ENCODE measurements at places on chromosomes 16 and 17.
A peak's percentile ranks its signal among the peaks of the same experiment; 100 is the strongest.

- no peak for DNase-seq
Measured at GRCh38 chr16:4372001-4372577, 441 bp downstream of the VASN start.

GRCh38 chr17:76993651-76994050 lies 125.4 kb downstream of the MGAT5B start:
- DNase-seq = peak; percentile 27

- DNase-seq = no peak
Measured at GRCh38 chr16:57821149-57821971, 19.1 kb upstream of the KIFC3 start.

GRCh38 chr16:6499413-6499812 lies 833.2 kb upstream of the RBFOX1 start:
- DNase-seq = no peak

- no peak for DNase-seq
Measured at GRCh38 chr17:43013296-43013695, 6.7 kb downstream of the IFI35 start.

DNA sequence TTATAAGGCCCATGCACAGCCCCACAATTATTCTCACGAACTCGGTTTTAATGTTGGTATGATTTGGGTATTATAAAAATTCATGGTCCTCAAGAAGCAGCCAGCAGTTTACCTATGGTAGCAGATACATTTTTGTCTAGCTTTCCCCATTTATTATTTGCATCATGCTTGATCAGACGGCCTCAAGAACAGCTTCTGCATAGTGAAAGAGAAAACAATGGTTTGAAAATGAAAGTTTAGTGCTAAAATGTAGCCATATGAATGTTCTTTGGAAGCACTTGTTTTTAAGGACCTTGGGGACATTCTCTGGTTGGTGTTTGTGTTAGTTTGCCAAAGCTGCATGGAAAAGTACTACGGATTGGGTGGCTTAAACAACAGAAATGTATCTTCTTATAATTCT lies 72.4 kb upstream of the CPHXL start:
- DNase-seq = no peak

- no peak for DNase-seq
Measured at GRCh38 chr16:66511602-66512271, 38.2 kb downstream of the TK2 start.

- DNase-seq = peak; percentile 19
Measured at GRCh38 chr17:28547623-28548416, 4.6 kb downstream of the UNC119 start.

DNA sequence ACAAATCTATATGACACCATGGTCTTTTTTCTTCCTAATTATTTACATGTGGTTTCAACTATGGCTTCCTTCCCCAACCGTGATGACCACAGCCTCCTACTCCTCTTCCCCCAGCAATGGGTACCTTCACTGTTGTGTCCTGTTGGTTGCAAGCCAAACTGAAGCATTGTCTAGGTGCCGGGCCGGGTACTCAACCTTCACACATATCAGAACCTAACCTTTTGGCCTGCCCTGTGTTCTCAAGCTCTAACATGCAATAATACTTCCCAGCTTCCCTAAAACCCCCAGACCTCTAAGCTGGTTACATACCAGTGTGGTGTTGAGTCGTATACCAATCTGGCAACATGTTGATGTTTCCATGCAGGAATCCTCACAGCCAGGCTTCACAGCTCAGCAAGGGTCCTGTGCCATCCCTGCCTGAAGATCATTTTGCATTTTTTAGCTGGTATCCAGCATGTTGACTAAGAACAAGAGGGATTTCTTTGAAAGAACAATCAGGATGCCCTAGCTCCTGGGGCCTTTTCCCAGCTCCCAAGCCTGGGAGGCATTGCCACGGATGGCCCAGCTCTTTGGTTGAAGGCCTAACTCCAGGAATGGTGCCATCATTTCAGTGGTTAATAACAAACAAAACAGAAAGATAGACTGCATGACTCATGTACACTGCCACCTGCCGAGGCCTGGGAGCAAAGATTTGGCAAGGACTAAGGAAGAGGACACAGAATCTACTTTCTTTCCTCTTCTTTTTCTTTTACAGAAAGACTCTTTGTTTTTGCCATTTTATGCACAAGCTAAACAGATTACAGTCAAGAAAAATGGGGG lies 373.7 kb upstream of the SALL1 start:
- no peak for DNase-seq

DNA sequence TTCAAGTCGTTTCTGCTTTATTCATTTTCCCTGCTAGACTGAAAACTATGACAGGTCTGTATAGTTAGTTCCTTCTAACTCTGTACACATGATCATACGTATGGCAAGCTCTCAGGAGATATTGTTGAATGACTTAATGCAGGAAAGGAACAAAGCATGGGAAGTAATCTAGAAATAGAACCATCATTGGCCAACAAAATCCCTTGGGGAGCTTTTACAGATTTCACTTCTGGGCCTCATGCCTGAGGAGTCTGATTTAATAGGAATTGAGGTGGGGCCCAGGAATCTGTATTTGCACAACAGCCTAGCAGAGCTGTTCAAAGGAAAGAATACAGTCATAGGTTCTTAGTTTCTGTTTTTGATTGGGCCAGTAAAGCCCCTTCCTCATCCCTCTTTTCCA lies 229.2 kb downstream of the MAP2K6 start:
- no peak for DNase-seq

DNA sequence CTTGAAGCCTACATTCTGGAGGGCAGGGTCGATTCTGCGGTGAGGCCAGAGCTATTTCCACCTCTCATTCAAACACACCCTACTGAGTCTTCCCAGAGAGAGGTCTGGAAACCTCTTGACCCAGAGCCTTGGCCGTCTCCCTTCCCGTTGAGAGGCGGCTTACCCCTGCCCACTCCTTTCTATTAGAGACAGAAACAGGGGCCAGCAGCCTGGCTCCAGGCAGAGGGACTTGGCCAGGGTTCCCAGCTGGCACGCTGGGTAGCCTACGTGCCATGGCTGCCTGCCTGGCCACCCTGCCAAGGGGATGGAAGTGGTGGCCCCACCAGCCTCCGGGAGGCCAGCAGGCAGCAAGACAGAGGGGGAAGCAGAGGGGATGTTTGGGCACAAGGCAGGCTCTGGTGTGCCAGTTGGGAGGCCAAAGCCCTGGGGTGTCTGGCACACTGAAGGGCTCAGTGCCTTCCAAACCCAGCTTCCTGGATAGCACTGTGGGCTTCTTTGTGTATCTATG lies 6.0 kb downstream of the STAC2 start:
- no peak for DNase-seq

DNA sequence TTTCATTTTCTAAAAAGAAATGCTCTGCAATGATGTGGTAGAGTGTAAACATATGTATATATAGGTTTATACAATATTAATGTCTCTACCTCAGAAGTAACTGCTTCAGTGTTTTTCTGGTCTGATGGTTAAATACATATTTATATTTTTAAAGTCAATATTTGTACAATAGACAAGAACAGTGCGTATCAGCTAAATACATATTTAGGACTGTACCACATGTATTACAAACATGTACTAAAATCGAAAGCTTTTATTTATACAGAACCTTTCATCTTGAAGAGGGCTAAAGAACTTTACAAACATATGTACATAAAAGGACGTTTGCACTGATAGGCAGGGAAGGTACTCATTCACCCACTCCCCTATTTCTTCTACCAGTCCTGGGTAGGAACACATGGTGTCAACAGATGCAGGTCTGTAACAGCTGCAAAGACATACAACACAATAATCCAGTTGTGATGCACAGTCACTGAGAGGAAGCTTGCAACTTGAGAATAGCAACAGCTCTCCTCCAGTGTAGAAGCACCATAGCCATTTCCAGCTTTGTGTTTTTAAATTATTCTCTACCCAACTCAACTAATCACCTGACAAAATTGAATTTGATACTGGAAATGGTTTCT lies 206.9 kb upstream of the C17orf78 start:
- DNase-seq = no peak

GRCh38 chr16:17321824-17322223 lies 148.9 kb downstream of the XYLT1 start:
- no peak for DNase-seq

DNA sequence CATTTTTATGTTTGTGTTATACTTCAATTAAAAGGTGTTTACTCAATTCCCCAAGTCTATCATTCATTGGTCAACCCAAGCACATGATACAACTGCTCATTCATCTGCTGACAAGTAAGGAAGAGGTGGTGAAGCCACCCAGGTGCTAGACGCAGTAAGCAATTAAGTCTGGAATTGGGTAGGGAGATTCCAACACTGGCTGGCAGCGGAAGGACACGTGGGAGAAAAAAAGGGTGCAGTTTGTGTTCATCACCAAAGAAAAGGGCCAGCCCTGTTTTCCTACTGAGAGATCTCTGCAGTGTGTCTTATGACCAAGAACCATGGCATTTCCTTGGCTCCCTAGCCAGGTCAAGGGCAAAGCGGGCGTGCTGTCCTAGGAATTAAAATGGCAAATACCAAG lies 11.8 kb upstream of the ZNF23 start:
- no peak for DNase-seq

- DNase-seq = no peak
Measured at GRCh38 chr17:40153603-40154236, 13.4 kb downstream of the CASC3 start.

- DNase-seq = no peak
Measured at GRCh38 chr16:70701998-70702397, 16.1 kb upstream of the MTSS2 start.

GRCh38 chr17:75978938-75979704 lies at the start of the genes ACOX1 and TEN1:
TSS of gene ACOX1 (minus strand) at chr17:75979166. CDS start at chr17:75979073, 93 bp downstream.
TSS of gene TEN1 (plus strand) at chr17:75979240. CDS start at chr17:75986193, 6,953 bp downstream.
- DNase-seq = peak; percentile 93

DNA sequence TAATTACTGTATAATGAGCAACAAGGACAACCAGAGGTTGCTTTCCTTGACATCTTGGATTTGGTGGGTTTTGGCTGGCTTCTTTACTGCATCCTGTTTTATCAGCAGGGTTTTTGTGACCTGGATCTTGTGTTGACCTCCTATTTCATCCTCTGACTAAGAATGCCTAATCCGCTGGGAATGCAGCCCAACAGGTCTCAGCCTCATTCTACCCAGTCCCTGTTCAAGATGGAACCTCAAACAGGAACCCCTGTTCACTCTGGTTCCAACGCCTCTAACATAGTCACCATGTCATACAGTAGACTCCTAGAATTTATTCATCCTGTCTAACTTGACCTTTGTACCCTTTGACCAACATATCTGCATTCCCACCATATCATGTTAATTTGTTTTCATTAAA lies 183.8 kb upstream of the SOX9 start:
- DNase-seq = no peak

DNA sequence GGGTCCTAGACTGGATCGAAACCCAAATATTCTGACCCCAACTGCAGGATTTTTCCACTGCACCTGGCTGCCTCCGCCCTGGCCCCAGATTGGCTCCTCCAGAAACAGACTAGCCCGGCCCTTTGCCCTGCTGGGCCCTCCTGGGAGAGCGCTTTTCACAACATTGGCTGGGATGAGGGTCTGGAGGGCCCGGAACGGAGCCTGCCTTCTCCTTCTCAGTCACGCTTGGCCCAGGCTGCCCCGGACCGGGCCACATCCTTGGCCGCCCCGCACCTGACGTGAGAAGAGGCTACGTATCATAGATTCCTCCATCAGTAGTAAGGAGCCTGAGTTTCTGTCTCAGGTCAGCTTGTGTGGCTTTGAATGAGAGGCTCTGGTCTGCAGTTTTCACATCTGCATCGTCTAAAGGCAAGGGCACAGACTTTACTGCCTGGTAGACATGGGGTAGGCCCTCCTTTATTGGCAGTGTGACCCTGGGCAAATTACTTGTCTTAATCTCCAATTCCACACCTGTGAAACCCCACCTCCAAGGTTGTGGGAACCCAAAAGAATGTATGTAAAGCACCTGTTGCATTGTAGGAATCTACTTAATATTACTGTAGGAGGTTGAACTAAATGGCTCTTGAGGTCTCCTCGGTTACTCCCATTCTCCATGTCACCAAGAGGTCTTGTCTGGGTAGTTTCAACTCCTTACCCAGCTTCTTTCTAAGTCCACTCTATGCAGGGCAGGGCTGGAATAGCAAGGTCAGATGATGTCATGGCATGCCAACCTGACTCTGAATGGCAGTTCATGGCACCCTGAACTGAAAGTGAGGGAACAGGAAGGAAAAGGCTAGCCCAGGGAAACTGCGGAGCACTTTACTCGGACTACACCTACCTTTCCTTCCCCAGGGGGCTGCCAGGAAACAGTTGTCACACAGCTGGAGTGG lies 661 bp downstream of the LRRC3C start:
- no peak for DNase-seq

Data from stimulated activated naive CD4-positive, alpha-beta T cell (primary cell).